ENCODE measurements at places on chromosomes 3 and 15.

DNA sequence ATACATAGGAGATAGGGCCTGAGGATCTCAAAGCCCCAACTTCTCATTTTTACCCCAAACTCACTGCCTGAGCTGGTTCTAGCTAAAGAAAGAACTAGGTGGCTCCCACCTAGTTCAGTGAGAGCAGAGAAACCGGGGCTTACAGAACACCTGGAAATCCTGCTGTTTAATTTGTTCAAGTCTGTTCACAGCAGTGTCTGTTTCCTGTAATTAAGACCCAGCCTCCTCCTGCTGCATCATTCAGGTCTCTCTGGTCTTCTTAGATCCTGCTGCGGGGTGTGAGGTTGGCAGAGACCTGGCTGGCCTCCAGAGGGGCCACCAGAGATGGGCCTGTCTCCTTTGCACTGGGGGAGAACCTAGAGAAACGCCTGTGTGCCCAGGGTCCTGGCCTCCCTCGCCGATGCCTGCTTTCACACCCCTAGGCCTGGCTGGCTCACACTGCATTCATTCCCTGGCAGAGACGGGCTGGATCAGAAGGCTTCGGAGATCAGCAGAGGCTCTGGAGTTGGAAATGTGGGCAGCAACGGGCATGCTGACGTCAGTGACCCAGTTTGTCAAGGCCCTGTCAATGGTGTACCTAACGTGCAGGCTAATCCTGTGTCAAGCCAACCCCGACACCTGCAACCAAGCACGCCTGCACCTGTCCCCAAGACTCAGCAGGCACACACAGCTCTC lies 4.9 kb upstream of the CHRNA3 start:
- DNase-seq = no peak

DNA sequence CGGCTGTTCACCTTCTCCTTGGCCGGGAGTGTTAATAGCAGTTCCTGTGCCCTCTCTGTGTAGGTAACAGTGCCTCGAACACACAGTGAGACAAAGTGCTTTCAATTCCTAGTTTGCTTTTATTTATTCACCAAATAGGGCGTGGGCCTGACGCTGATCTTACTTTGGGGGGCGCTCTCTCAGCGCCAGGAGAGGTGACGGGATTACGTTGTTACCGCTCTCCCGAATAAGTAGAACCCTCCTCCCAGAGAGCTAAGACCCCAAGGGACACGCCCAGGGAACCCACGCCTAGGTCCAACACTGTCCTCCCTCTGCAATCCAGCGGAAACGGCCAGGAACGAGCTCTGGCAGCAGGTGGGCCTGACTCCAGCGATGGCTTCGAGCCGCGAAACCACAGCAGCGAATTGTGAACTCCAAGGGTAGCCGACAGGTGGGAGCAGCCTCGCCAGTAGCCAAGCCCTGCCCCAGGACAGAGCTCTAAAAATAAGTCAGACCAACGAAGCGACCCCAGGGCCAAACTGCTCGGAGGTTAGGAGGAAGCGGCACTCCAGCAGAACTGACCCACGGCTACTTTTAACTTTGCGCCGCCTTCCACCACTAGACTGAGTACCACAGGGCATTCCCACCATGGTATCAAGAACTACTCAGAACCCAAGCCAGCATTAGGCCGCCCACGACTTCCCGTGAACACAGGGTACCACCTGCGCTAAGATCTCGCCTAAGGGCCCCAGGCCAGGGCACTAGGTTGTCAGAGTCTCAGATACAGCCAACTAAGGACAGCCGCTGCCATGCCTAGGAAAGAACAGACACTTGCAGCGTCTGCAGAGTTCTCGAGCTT lies 1.6 kb upstream of the SIN3A start:
- peak; percentile 32 for DNase-seq

DNA sequence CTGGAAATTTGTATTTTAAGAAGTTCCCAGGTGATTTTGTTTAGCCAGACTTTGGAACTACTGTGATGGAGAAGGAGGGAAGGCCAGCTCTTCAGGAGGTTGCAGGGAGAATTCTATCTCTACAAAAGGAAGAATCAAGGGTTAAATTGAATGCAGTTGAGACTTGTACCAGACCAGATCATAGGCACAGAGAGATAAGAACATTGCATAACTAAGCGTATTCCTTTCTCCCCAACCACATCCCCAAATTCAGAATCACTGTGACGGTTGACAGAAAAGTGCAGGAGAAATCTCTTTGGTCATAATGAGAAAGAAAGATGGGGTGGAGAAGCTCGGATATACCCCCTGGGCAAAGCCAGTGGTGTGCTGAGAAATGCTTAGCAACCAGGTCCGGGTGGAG lies 7.2 kb downstream of the PLD1 start:
- no peak for DNase-seq

- DNase-seq = no peak
These were observed 361.6 kb downstream of the ROBO1 start for GRCh38 chr3:79406175-79406574.

- no peak for DNase-seq
These were observed 191.4 kb upstream of the LRIG1 start for GRCh38 chr3:66692042-66692765.

- DNase-seq = no peak
These were observed 144.7 kb downstream of the OSBPL10 start for GRCh38 chr3:31836131-31837075.

- peak; percentile 74 for DNase-seq
These were observed 276.6 kb upstream of the NR2F2 start for GRCh38 chr15:96053781-96054428.

DNA sequence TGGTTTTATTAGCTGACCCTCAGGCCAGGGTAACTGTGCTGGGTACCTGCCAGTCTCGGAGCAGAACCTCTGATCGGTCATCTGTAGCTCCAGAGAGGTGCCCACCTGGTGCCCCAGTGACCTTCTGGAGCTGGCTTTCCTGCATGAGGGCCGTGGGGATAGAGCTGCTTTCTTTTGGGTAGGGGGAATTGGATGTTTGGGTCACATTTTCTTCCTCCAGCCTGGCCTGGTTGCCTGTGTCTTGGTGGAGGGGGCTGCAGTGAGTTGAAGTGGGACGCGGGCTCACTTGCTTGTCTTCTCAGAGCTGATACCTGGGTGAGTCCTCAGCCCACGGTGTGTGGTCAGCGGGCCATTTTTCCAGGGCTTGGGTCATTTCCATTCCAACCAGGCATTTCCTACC lies 2.6 kb downstream of the ZNF710 start:
- DNase-seq = no peak

DNA sequence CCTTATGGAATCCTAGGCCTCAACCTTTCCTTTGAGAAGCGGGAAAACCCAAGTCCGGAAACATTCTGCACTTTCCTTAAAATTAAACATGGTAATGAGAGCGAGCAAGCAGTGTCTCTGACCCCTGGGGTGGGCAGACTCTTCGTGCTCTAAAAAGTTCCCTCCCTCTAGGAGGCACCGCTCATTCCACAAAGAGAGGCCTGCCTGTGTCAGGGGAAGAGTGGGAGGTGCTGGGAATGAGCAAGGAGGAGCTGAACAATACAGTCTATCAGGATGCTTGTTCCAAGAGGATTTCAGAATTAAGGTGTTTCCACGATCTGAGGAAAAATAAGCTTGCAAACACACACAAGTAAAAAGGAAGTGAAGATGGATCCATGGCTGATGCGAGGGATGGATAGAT lies 6.0 kb upstream of the RLBP1 start:
- DNase-seq = no peak

GRCh38 chr3:190336516-190337189 lies 14.4 kb upstream of the CLDN1 start:
- no peak for DNase-seq

GRCh38 chr15:63598473-63599400 lies 1.6 kb downstream of the FBXL22 start:
- DNase-seq = no peak

GRCh38 chr3:183218826-183219225 lies 34.2 kb upstream of the B3GNT5 start:
- DNase-seq = no peak

- DNase-seq = no peak
These were observed 1.3 kb upstream of the ZIC4 start for GRCh38 chr3:147407498-147408187.

- no peak for DNase-seq
These were observed 87.5 kb downstream of the ATP2B2 start for GRCh38 chr3:10417847-10418246.

DNA sequence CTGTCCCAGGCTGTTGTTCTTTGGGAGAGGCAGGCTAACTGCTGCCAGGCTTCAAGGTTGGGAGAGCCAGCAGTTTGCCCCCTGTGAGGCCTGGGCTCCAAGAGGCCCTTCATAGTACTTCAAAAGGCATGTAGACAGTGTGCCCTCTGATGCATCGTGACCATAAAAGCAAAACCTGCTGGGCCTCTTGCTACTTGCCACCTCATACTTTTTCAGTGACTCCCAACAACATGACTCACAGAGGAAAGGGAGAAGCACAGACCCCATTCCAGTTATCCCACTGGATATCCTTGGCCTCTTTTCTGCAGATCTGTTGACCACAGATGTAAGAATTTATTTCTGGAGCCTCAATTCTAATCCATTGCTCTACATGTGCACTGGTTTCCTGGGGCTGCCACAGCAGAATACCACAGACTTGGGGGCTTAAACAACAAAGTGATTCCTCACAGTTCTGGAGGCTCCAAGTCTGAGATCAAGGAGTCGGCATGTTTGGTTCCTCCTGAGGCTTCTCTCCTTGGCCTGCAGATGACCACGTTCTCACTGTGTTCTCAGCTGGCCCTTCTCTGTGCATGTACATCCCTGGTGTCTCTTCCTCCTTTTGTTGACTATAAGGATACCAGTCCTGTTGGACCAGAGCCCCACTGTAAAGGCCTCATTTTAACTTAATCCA lies 8.9 kb upstream of the NSMCE3 start:
- DNase-seq = peak; percentile 71

- no peak for DNase-seq
These were observed 272.0 kb upstream of the ATP11B start for GRCh38 chr3:182521339-182521738.

DNA sequence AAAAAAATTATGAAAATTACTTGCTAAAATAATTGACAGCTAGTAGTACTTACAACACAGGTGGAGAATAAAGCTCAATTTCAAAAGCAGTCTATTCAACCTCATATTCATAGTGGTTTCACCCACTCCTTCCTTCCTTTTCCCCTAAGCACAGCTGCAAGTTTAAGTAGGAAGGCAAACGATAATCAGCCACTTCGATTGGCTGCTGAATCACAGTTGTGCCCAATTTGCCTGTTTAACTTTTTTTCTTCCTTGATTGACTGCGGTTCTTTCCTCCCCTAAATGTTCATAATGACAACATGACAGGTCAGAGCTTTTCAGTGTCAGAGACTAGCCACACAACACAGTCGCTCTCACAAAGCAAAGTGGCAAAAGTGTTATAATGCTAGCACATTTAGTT lies 468.0 kb upstream of the GBE1 start:
- no peak for DNase-seq

DNA sequence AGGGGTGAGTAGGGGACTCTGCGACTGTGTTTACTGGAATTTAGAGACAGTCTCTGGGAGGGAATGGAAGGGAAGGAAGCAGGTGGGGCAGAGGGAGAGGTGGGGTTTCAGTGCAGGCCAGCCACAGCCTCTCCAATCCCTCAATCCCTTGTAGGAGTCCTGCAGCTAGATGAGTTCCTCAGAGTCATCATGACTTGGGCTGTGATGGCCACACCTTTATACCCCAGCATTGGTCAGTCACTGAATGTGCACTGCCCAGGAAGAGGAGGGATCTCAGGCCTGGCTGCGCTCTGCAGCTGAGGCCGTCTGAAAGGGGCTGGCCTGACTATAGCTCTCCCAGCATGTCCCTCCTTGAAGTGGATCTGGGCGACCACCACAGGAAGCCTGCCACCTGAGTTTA lies 67.3 kb upstream of the GLCE start:
- DNase-seq = peak; percentile 13

DNA sequence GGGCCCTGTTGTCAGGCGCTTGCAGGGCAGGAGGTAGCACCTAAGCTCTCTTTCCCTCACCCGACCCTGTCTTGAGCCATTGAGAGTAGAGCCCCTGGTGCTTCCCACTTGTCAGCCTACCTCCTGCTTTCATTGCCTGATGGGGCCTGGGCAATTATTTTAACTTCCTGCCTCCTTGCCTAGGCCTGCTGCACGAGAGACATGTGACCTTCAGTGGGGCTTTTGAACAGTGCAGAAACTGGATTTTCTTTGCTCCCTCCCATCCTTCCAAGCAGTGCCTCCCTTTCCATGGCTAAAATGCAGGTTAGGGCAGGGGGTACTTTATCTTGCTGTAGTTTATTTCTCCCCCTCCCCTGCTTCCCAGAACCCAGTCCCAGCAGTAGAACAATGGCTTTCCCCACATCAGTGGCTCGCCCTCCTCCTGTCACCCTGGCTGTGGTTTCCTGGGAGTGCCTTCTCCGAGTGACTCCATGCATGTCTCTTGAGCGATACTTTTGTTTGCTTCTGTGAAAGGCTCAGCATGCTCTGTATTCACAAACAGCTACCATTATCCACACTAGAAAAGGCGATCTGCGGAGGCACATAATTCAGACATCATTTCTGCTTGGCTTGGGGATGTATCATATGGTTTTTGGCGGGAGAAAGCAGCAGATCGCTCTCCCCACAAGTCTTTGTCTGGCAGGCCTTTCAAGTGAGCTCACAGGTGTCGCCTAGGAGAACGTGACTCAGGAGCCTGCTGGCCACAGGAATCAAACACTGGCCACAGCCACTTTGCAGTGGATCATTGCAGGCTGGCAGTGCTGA lies 24.1 kb downstream of the PDIA5 start:
- DNase-seq = no peak

DNA sequence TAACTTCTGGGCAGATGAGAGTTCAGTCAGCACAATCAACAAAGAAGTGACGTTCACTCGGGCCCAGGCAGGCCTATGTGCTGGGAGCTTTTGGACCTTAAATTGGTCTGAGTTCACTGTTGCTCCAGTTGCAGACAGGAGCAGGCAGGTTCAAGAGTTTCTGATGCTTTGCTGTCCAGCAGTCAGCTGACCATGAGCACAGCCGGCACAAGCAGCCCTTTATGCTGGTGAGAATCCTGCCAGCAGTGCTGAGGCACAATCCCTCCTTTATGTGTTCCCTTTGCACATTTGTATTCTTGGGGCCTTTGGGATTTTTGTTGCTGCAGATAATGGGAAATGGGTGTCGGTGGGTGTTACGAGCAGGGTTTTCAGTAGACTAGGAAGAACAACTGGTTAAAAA lies 81.2 kb upstream of the GOLGA8J start:
- DNase-seq = no peak

DNA sequence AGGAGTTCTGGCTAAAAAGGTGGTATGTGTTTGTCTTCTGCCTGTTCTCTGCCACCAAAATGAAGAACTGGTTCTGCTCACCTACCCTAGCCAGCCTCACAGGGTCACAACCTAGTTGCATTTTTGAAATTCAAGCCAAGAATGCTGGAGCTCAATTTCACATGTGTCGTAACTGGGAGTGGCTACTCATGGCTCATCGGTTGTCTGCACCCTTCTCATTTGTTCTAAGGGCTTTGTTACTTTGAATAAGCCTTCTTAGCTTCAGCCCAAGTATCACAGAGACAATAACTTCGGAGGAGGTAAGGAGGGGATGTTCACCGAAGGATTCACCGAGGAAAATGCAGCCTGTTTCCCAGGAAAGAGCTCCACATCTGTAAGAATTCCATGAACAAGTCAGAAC lies 134.3 kb upstream of the RARB start:
- DNase-seq = peak; percentile 88

GRCh38 chr3:100270215-100270583 lies 9.4 kb downstream of the TBC1D23 start:
- DNase-seq = no peak

- DNase-seq = peak; percentile 94
These were observed 17.3 kb downstream of the CHST14 start for GRCh38 chr15:40487816-40488682.
